ENCODE measurements at places on chromosomes 3 and 15.

DNA sequence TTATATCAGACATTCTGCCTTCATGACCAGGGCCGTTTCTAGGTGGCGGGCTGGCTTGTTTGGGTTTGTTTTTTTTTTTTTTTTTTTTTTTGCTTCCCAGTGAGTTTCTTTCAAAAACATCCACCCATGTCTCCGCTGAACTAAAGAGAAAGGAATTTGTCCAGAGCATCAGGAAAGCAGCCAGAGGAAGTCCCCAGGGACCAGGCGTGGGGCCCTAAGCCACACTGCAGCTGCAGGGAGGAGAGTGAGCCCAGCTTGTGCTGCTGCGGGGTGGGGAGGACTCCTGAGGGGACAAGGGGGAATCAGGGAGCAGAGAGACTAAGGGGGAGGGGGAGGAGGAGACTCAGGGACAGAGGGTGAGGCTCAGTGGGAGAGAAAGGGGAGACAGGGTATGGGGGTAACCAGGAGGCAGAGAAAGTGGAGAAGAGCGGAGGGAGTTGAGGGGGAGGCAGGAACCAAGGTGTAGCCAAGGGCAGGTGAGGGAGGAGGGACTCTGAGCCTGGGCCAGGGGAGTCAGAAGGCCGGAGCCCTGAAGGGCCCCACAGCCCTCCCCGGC is 49.5 kb downstream of the CYP11A1 start:
- DNase-seq = peak; percentile 89

DNA sequence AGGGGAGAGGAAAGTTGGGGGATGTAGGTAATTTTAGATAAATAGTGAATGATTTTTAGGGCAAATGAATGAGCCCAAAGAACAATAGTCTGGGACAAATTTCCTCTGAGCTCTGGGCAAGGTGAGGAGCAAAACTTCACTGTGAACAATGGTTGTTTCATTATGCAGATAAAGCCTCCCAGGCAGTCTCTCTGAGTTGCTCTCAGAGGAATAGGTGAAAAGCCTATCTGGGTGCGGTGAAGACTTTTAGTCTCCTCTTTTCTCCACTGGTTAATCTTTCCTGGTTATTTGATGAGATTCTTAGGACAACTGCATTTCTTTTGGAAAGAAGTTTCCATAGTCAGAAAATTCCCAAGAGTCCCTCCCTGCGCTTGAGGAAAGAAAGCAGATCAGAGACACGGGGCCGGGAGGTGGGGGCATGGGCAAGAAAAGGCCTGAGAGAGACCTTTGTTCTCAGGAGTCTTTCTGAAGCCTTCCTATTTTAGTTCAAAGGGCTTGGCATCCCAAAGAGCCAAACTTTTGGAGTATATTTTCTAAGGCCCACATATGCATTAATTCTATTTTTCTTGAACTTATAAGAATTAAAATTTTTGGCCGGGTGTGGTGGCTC is 353.6 kb upstream of the SLCO3A1 start:
- DNase-seq = no peak

GRCh38 chr3:183698318-183698751 is 738 bp downstream of the YEATS2 start:
- peak; percentile 45 for DNase-seq

GRCh38 chr3:143849854-143850549 is 1.7 kb upstream of the SLC9A9 start:
- DNase-seq = no peak

DNA sequence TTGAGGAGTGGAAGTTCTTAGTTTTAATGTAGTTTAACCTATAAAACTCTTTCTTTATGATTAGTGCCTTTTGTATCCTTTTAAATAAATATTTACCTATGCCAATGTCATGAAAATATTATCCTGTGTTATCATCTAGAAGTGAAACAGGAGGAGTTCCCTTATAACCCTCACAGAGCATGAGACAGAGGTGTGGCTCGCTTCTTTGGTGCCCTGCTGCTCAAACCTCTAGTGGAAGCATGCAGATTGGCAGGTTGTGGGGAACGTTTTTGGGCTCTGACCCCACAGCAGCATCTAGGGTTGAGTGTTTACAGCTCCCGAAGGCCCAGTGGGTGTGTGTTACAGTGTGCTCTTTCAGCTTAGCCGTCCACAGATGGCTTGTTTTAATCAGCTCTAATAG is 459.4 kb upstream of the AZI2 start:
- DNase-seq = no peak

- no peak for DNase-seq
Observed at GRCh38 chr15:52383100-52383588, 87.5 kb upstream of the MYO5C start.

- DNase-seq = no peak
Observed at GRCh38 chr15:48086133-48086532, 34.7 kb upstream of the SLC24A5 start.

- DNase-seq = no peak
Observed at GRCh38 chr3:181530584-181530983, 181.1 kb upstream of the SOX2 start.

DNA sequence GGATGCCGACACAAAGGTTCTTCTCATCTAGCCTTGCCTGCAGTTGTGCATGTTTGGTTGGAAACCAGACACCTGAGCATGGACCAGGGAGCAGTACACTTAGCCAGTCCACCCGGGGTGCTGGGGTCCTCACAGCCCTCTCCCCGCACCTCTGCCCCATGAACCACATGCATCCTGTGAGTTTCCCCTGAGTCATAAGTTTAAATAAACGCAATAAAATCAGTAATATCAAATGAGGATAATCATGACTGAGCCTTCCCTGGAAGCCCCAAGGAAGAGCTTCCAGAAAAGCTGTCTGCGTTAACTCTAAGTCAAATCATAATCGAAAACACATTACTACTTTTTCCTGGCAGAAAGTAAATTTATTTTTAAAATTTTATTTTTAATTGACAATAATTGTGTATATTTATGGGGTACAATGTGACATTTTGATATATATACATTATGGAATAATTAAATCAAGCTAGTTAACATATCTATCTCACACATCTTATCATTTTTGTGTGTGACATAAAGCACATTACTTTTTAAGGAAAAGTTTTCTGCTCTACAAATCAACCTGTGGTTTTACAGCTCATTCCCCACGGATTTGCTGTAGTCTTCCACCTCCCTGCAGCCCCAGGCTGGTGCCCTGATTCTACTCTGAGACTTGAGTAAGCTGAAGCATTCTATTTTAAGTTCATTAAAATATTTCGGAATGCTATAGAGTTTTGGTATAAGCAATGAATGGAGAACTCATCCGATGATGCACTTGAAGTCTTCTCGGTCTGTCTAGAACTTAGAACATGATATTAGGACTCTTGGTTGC is 166.0 kb upstream of the EIF1B start:
- DNase-seq = no peak

- no peak for DNase-seq
Observed at GRCh38 chr3:39911465-39912309, 102.3 kb downstream of the MYRIP start.

DNA sequence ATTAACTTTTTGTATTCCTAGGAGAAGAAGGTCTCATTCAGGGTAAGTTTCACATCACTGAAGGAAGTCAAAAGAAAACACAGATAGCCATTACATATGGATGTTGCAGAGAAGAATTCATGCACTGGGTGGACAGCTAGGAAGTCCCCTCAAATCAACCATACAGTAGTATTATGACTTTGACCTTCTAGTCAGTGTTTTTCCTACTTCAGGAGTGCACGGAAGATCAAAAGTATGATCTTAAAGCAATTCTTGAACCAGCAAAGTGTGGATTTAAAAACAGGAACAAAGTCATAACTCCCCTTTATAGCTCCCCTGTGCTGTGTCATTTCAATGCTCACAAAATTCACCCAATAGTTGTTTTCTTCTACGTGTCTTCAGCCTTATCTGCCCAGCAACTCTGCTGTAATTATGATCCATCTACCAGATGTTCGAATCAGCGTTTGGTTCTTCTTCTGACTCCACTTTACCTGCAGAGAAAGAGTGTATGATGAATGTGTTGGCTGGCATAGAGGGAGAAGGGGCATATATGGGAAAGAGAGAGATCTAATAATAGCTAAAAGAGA is 118.1 kb upstream of the MEIS2 start:
- no peak for DNase-seq

GRCh38 chr3:67624078-67624477 is 30.3 kb downstream of the SUCLG2 start:
- no peak for DNase-seq

DNA sequence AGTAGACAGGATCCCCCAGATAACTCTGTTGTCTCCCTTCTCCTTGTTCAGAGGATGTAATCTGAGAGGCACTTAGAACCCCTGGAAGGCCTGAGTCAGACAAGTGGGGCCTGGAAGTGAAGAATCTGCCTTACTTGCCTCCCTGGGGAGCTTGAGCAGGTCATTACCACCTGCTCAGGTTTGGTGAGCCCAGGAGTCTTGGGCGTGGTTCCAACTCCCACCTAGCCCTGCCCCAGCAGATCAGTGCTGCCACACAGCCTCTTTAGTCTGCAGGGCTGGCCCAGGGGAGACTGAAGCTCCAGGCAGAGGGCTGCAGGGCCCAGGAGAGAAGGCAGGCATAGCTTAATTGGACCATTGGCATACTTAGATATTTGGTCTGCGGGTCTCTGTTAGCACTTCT is 230.0 kb downstream of the ERC2 start:
- no peak for DNase-seq

DNA sequence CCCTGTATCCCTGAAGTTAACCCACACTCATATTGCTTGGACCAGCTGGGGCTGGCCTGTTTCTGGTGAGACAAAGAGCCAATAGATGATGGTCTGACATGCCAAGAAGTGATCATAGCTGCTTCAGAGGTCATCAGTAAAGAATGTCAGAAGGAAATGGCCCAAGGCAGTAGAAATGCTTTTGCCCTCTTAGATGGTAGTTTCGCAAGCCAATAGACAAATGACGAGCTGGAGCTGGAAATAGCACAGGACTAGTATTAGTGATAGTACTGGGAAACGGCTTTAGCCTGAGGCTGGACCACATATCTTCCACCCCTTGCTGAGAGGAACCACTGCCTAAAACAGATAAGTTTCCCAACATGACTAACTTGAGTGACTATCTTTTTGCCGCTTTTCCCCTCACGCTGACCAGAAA is 176.1 kb upstream of the THBS1 start:
- DNase-seq = no peak

GRCh38 chr3:25009665-25010064 is 418.4 kb upstream of the RARB start:
- DNase-seq = no peak

DNA sequence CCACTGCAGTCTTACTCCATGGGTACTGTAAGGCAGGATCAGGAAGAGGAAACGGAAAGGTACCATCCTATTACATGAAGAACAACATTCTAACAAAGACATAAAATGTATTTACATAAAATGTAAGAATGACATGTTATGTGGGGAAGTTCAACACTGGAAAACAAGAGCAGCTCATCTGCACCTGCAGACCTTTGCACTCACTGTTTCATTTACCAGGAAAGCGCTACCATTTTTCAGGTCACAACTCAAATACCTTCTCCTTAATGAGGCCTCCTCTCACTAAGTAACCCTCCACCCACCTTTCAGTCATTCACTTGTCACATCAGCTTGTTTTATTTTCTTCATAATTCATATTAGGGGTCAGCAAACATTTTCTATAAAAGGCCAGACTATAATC is 2.6 kb downstream of the TMCC1 start:
- DNase-seq = no peak

DNA sequence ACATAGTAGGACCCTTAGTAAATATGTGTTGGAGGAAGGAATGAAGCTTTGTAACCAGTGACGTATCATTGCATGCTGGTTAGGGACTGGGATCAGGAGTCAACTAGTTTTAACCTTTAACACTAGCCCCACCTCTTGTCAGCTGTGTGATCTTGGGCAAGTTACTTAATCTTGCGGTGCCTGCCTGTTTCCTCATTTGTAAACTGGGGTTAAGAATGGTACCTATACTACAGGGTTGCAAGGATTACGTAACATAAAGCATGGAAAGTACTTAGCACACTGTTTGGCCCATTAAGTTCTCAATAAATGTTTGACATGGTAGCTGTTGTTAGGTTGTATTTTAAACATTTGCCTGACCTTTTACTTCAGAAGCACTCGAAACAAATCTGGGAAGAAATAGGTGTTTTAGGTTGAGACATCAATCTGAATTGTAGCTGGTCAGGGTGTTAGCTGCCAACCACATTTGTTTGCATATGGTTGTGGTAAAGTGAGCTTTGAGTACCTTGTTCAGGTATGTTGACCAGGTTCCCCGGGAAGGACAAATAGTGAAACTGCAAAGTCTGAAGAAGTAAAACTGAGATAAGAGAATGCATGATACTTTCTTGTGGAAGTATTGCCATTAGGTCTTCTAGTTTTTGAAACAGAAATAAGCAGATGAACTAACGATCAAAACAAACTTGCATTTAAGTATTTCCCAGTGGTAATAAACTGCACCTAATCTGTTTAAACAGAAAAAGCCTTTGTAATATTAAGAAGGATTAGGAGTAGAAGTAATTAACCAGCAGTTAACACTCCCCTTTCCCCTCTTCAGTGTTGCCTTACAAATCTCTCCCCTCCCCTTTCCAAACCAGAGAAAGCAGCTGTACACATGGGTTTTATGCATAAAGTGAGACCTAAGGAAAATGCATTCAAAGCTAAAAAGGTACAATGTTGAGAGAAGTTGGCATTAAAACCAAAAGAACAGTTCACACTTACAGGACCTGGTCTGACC is 25.8 kb upstream of the SCAANT1 start:
- no peak for DNase-seq

GRCh38 chr15:75631935-75632334 is 6.4 kb upstream of the SNUPN start:
- no peak for DNase-seq

DNA sequence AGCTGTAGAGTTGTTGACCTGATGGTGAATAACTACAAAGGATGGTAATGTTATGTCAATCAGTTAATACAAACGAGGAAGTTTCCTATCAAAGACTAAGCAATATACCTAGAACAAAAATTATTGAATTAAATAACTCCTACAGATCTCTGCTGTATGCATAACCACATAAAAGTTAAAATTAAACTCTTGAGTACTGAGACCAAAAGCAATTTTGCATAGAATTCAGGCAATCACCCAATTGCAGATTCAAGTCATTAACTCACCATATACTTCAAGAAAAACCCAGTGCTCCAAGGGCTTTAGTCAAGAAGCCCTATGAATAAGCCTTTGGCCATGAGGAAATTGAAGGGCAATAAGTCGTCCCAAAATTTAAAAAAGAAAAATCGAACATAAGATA is 518.8 kb downstream of the MECOM start:
- DNase-seq = no peak

DNA sequence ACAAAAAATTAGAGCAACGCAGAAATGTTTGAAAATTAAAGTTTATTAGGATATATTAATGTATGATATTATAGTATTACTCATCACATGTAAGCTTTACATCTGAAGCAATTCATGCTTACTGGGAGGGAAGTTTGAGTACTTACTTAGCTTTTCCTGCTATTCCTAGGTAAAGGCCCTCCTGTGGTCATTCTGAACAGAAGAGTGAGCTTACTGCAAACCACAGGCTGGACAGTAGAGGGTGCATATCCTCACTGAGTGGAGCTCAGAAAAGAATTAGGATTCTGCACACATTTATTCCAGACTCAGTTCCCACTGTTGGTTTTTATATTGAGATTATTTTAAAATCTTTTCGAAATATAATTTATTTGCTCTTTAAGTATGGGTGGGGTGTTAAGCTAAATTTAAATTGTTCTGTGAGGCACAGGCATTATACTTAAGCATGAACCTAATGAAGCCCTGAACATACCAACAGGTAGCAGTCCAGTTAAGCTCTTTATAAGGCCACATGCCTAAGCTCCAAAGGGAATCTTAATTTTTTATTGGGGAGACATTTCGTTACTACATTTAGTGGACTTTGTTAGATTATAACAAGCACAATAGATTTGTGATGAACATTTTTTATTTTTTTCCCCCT is 10.2 kb downstream of the MRPS22 start:
- peak; percentile 70 for DNase-seq
